ENCODE measurements at places on chromosomes 2 and 18.

GRCh38 chr2:127179766-127180165 is 40.3 kb downstream of the CYP27C1 start:
- DNase-seq = peak; percentile 68

DNA sequence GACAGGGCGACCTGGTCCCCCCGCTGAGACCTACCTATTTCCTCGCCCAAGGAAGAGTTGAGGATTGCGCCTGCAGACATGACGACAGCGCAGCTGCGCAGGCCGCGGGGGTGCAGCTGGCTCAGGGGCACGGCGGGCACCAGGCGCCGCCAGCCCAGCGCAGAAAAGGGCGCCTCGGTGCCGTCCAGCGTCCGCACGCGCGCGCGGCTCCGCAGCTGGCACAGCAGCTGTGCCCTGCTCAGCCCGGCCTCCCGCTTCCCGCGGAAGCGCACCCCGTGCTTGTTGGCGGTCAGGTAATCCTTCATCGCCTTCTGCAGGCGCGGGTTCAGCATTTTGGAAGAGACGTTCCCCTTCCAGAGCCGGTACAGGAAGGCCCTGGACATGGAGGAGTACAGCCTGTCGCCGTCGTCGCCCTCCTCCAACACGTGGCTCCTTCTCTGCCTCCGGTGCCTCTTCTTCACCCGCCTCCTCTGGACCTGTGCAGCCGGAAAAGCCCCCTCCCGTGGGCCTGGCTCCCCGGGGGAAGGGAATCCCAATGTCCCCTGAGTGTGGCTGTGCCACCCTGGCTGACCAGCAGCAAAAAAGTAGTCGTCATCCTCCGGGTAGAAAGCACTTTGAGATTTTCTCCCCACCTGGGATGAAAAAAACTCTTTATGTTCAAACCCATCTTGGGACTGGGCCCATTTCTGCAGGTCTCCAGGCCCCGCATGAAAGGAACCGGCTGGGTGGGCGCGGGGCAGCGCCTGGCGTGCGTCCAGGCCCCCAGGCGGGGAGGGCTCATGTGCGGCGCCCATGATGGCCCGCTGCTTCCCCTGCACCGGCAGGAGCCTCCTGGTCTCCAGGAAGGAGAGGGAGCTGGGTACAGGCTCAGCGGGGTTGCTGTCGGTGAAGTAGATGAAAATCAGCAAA is 42.7 kb downstream of the ST6GAL2 start:
- DNase-seq = no peak

GRCh38 chr2:6957910-6958615 is 40.9 kb downstream of the RNF144A start:
- no peak for DNase-seq

DNA sequence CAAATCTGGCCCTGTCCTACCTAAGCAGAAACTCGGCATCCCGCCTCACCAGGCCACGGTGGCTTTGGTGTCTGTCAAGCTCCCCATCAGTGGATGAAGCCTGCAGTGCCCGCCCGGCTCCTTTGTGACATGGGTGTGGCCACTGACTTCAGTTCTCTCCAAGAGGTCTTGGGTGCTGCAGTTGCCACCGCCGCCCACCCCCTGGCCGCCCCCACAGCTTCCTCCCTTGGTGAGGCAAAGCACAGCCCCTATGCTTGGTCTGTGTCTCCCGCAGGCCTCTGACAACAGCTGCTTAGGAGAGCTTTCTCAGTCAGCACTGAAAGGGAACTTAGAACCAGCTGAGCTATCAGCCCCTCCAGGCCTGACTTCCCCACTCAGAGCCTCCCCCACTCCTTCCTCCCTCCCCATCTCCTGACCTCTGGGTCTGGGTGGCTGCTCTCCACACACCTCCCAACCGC is 22.9 kb upstream of the GPR55 start:
- DNase-seq = no peak

DNA sequence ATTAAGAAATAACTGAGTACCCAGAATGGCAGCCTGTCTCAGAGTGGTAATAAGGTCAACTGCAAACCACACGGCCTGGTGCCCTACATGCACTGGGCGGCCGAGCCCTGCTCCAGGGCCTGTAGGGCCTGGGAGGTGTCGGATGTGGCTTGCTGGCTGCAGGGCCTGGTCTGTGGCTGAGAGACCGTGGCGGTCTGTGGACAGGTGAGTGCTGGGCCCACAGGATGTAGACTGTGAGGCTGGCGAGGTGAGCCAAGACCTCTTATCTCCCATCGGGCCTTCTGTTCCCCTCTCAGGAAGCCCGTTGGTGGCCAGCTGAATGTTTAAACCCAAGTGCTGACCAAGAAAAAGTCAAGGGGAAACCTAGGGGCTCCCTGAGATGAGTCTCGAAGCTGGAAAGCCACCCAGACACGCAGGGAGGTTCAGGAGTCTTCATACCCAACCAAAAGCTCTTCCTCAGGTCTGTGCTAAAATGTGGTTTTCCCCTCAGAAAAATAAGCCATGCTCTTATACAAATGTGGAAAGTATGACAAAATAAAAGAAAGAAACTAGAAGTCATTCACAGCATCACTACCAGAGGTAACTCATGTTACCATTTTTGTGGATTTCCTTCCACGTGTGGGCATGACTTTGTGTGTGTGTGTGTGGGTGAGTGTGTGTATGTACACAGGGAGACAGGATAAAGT is 47.7 kb upstream of the CTDP1 start:
- no peak for DNase-seq

DNA sequence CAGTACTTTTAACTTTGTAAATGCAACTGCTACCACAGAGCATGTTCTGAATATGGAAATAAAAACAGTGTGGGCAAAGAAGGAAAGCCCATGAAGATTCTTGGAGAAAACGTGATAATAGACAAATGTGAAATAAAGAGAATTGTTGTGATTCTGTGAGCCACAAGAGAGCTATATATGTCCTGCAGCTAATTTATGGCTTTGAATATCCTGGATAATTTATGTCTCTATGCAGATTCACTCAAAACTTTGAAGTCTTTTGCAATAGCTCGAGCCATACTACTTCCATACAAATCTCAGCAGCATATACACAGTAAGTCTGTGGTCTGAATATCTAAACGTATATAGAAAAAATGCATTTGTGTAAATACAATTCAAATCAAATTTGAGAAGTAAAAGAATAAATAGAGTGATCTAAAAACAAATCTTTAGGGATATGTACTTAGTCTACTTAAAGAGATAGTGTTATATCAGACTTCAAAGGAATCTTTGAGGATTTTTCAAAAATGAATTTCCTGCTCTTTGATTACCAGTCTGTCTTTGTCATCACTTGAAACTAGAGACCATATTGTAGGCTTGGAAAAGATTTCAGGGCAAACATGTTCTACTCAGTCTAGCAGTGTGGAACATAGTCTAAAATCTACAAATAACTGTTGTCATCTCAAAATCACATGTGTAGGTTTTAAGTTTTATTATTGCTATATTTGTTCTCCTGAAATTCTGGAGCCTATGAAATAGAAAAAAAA is 107.1 kb downstream of the CSRNP3 start:
- no peak for DNase-seq

GRCh38 chr2:32258242-32258641 is 6.4 kb downstream of the NLRC4 start:
- DNase-seq = no peak

DNA sequence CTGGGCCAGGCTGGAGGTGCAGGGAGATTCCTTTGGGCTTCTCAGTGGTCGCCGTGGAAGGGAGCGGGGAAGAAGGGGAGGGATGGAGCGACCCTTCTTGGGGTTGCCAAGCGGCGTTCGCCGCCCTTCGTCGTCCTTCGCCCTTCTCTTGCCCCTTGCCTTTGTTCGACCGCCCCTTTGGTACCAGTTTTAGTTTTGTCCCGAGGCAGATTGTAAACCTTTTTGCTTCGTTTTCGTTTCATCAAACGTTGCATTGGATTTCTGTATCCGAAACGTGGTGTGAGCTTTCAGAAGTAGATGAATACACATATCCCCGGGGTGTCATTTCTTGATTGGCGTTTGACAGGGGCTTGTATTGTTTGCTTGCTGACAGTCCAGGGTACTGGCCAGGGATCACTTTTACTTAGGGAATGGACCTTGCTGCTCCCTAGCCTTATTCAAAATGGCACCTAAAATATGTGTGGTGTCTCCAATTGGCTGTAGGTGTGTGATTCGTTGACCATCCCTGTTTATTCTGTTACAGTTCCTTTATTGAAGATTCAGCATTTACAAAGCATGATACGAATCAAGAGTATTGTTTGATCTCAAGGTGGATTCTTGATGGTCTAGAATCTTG is 788 bp downstream of the USP14 start:
- DNase-seq = no peak

GRCh38 chr2:196655761-196656160 is 16.2 kb downstream of the CCDC150 start:
- no peak for DNase-seq

GRCh38 chr18:77062518-77063003 is 70.0 kb downstream of the MBP start:
- peak; percentile 36 for DNase-seq

GRCh38 chr2:198587741-198588140 is 783.3 kb downstream of the PLCL1 start:
- no peak for DNase-seq

GRCh38 chr2:74777161-74777900 is 56.6 kb upstream of the HK2 start:
- DNase-seq = no peak

- DNase-seq = no peak
Measured at GRCh38 chr2:171316755-171317337, 116.9 kb downstream of the METTL8 start.

- DNase-seq = no peak
Measured at GRCh38 chr2:194260185-194260584, 1396.8 kb upstream of the SLC39A10 start.

DNA sequence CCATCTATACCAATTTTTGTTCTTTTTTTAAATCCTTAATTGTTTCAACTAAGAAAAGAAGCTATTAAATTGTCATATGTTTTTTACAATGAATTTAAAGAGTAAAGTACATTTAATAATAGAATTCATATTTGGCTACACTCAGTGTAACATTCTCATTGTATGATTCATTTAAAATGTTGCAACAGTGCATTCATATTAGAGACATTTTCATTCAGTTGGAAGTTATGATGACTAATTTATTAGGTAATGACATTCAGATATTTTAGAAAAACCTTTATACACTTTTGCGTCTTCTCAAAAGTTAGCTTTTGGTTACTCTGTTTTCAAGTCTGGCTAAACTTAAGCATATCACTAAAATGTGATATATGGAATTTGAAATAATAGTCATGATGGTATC is 887.5 kb upstream of the NRXN1 start:
- no peak for DNase-seq
